GM04503 (cell line): ENCODE measurements at places on chromosomes 7 and 10.
A peak's percentile ranks its signal among the peaks of the same experiment; 100 is the strongest.

DNA sequence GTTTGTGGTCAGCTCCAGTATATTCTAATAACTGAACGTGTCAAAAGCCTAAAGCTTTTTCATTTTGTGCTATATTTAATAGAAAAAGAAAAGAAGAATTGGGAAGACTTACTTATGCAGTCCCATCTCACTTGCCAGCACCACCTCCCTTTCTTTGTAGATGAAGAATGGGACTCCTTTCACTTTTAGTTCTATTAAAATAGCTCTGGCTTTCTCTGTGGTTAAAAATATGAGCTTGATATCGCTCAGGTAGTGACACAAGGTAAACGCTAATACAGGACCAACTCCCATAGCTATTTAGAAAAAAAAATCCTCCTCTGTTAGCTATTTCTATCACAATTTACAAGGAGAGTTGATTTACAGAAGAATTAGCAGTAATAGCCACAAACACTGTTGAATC lies 176.8 kb downstream of the PDE1C start:
- DNase-seq = no peak

DNA sequence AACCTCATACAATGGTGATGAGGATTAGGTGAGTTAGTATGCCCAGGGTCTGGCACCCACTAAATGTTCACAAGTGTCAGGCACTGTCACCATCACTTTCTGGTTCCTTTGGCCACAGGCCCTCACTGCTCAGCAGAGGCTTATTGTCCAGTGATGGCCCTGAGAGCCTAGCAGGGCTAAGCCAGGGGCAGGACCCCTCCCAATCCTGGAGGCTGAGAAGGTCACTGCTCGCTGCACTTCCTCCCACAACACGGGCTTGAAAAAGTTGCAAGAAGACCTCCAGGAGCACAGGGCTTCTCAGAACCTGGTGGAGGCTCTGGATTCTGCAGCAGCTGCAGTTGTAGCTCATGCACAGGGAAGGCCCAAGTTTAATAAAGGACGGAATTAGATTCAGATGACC lies 48.1 kb downstream of the DRGX start:
- no peak for DNase-seq

- no peak for DNase-seq
These were observed 118.8 kb downstream of the NPSR1 start for GRCh38 chr7:34776748-34777358.

GRCh38 chr7:125193263-125193662 lies 263.6 kb upstream of the POT1 start:
- DNase-seq = no peak

DNA sequence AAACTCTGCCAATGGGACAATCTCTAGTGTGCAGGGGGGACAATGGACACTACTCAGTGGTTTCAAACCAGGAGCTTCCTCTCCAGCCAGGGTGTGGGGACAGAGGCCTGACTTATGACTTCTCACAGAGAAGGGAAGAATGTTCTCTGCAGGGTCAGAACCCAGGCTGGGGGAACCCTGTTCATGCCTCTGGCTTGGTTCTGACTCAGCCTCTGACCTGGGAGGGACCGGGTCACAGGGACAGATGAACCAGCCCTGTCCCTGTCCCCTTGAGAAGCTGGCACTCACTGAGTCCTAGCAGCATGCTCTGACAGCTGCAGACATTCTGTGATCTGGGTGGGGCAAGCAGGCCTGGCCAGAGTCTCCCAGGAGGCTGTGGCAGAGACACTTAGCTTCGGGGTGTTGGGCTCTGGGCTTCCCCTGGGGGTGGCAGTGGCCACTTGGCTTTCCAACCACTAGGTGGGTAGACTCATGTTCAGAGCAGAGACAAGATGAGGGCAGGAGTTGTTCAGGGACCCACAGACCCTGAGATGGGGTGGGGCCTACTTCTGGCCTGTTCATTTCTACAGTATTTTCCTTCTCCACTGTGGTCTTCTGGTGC lies 13.6 kb downstream of the TSPAN15 start:
- no peak for DNase-seq

DNA sequence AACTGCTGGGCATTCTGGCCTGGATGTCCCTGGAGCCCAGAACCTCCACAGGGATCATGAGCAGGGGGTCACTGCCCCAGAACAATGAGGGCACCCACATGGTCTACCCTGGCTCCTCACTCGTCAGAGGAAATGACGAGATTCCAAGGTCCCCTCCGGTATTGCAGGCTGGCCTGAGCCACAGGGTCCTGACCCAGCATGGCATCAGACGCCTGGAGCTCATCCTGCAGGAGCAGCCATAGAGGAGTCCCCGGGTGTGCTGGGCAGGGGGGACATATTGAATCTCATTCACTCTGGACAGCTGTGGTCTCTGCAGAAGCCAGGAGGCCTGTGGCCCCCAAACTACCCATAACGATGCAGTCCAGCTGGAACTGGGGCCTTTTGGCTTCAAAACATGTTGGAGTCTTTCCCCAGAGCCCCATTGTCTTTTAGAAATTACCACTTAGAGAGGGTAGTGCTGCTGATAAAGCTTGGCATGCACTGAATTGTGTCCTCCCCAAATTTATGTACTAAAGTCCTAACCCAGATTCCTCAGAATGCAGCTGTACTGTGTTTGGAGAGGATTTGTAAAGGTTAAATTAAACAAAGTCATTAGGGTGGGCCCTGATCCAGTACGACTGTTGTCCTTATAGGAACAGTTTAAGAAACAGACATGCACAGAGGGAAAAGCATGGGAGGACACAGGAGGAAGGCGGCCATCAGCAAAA lies 27.7 kb downstream of the ANXA8 start:
- DNase-seq = no peak

- DNase-seq = no peak
These were observed 8.5 kb upstream of the AKR1D1 start for GRCh38 chr7:138067774-138068173.

GRCh38 chr10:110260746-110261477 lies 43.8 kb downstream of the SMNDC1 start:
- DNase-seq = peak; percentile 50

GRCh38 chr10:123678376-123678775 lies 12.2 kb downstream of the GPR26 start:
- DNase-seq = no peak

DNA sequence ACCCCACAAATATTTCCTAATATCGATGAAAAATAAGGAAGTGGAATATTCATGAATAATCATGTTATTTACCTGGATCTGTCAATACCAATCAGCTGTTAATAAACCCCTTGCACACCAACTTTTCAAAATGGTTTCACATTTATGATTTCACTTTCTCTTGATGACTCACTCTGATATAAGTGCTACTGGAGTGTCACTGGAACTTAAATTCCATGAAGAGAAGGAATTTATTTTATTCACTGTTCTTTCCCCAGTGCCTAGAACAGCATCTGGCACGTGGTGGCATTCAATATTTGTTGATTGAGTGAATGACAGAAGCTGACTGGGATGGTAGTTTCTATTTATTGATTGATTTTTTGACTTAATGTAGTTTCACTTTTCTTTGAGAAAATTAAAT lies 3.5 kb upstream of the ENO4 start:
- DNase-seq = no peak

DNA sequence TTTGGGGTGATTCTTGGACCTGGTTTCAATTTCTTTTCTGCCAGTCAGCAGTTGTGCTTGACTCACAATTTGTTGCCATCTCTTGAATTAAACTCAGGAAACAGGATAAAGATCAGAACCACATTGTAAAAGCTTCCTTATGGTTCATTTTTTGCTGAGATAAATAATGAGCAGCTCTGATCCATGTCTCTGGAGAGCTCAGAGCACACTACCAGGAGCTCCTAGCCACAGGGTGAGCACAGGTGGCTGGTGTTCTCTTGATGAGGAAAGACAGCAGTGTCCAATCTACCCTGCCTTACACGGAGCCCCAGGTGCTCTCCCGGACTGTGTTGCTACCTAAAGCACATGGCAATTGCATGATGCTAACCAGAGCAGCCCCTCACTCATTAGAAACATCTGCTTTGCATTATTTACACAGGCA lies 17.2 kb upstream of the FAM170B start:
- DNase-seq = no peak

GRCh38 chr10:132909491-132910071 lies 32.8 kb downstream of the CFAP46 start:
- no peak for DNase-seq

DNA sequence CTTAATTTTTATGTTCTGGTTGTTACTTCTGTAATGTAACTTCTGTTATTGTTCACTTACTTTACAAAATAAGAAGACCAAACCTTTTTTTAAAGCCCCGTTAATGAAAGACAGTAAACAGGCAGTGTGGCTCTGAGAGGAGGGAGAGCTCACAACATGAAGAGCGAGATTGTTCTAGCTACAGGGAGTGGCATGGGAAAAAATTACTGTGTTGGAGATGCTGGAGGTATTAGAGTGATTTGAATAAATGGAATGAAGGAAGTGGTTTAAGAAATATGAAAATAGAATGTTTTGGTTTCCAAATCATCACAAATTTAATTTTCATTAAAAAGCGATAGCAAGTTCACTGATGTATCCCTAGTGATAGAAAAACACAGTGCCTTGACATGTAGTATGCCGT lies 31.8 kb downstream of the REEP3 start:
- peak; percentile 93 for DNase-seq

DNA sequence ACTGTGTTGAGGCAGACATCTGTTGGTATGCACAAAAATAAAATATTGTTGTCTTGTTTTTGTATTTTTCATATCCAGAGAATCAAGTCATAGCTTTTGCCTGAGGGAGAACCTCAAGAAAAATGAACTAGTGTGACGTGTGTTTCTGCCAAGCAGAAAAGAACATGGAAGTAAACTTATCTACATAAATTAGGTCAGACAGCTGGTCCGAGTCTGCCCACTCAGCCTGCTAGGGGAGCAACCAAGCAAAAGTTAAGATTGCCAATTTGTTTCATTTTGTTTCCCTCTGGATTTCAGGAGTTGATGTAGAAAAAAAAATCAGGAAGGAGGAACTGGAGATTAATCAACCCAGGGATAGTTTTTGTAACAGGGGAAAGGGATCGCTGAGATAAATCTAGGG lies 572.4 kb upstream of the LRRTM3 start:
- no peak for DNase-seq

GRCh38 chr7:82839063-82839462 lies 323.6 kb downstream of the PCLO start:
- DNase-seq = no peak

DNA sequence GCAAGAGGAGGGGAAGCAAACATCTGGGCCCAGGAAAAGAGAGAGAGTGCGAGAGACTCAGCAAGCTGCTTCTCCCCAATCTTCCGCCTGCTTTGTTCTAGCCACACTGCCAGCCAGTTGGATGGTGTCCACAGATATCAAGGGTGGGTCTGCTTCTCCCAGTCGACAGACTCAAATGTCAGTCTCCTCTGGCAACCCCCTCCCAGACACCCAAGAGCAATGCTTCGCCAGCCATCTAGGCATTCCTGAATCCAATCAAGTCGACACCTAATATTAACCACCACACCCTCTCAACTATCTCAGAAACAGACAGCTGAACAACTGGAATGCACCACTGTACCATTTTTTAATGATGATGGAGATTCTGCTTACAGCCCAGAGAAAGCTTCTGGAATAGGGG lies 57.1 kb downstream of the FAM107B start:
- DNase-seq = no peak

DNA sequence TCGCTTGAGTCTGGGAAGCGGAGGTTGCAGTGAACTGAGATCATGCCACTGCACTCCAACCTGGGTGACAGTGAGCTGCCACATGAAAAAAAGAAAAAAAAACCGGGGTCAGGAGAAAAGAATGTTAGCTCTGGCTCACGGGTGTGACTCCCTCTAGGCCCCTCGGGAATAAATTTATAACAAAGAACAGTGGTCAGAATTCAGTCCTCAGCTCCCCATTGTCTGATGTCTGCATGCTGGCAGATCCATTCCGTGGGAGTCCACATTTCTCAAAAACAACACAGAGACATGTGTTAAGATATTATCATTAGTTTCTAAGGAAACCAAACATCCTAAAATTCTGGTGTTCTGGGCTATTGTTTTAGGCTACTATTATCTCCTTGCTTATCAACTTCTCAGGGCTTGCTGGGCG lies 90.6 kb downstream of the MARCHF5 start:
- DNase-seq = no peak

- DNase-seq = no peak
These were observed 16.5 kb downstream of the AP5Z1 start for GRCh38 chr7:4791738-4792536.

DNA sequence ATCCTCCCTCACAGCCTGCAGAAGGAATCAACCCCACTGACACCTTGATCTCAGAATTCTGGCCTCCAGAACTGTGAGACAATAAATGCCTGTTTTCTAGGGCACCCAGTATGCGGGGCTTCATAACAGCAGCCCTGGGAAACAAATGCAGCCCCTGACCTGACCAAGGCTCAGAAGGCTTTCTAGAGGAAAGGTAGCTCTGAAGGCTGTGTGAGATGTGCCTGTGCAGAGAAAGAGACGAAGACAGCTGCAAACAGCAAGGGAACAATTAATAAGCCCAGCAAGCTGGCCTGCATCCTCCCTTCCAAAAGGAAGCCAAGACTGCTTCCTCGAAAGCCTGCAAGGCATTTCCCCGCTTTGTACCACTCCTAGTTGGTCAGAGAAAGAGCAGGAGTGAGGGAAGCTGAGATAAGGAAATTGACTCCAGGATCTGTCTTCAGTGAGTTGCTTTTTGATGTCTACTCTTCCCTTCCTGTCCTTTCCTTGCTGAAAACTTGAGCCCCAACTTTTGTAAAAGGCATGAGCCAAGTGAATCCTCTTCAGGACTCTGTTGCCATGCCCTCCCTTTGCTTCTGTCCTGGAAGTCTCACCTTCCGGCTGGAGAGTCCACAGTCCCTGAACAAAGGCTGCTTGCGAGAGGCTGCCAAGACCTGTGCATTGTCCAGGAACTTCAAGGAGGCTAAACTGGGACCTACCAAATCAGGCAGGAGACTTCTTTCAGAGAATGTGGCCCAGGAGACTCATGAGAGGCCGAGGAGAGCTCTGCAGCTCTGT lies 71.2 kb upstream of the ARID5B start:
- no peak for DNase-seq

- no peak for DNase-seq
These were observed 39.0 kb upstream of the TMEM229A start for GRCh38 chr7:124071843-124072242.

- DNase-seq = no peak
These were observed 11.4 kb downstream of the DAGLB start for GRCh38 chr7:6436385-6436685.

GRCh38 chr7:112136271-112137008 lies 69.8 kb downstream of the DOCK4 start:
- no peak for DNase-seq

DNA sequence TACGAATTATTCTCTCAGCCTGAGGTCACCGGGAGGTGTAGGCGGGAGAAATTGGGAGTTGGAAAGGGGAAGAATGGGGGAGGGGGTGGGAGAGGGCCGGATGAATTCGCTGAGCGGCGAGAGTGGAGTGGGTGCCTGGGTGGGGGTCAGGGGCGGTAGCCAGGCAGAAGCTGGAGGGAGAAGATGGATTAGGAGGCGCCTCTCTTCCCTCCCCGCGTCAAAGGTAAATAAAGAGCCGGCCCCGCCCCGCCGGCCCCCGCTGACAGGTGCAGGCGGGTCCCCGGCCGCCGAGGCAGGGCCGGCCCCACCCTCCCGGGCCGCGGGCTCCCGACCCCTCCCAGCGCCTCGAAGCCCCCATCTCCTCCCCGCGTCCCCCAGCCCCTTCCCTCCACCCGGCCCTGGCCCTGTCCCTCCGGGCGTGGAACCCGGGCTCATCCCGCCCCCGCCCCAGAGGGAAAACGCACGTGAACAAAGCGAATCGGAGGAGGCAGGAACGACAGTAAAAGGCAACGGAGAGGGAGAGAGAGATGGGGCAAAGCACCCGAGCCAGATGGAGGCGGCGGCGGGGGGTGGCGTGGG lies 872 bp downstream of the FAM131B start:
- DNase-seq = no peak

- DNase-seq = no peak
These were observed 3.1 kb upstream of the IRF5 start for GRCh38 chr7:128934361-128935341.

- no peak for DNase-seq
These were observed 42.3 kb downstream of the NRCAM start for GRCh38 chr7:108413782-108414492.
